ENCODE measurements at places on chromosomes 1 and 21.

DNA sequence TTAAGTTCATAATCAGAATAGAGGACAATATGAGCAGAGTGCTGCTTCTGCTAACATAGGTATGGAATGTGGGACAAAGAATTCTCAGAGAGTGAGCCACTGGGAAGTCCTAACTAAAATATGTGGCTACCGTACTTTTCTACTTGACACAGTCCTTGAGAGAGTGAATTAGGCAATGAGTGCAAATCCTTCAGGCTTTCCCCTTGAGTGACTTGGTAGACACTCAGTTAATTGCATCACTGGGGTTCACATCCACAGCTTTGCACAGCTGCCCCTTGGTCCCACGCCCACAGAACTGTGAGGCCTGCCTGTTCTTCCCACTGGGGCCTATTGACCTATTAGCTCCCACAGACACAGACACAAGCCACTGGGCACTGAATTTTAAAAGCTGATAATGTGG, 40.5 kb upstream of the PAXBP1 start:
- no peak for DNase-seq

DNA sequence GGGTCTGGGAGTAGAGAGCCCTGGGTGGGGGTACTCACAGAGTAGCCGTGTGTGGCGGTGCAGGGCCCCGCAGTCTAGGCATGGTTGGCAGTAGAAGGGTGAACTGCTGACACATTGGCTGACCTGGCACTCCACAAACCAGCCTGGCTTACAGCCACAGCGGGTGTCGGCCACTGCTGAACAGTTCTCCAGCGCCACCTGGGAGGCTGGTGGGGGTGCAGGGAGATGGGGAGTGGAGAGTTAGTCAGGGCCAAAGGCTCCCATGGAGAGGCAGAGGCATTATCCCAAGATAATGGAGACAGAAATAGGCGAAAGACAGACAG, 1.5 kb downstream of the TNFRSF25 start:
- DNase-seq, result peak; percentile 59

GRCh38 chr1:204136814-204137213, 15.0 kb downstream of the ETNK2 start:
- DNase-seq, result no peak

DNA sequence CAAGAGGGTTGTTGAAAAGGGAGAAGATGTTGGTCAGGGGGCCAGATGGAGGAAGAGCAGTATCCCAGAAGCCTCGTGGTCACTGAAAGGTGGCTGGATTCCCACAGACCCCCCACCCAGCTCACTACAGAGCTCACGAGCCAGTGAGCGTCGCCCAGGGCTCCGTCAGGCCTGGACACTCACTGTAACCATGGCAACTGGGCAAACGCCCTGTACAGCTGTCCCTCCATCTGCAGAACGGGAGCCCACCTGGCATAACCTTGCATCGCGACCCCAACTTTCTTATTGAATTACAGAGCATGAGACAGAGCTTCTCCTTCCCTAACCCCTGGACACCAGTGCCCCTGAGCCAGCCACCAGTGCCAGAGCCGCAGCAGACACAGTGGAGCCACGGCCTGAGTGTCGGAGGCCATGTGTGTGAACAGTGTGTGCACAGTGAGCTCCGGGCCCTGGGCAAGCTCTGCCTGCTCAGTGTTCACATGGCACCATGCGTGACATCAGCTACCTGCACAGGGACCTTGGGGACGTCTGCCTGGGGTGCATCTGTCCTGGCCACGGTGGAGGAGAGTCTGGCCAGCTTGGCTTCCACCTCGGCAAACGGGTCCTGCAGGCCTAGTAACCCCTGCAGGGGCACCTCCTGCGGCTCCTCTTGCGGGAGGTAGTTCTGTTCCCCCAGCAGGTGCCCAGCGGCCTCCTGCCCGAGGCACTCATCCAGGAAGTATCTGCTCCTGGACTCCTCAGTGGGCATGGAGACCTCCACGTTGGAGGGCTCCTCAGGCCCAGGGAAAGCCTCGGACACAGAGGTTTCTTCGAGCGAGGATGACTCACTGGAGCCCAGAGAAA, 25.9 kb upstream of the DDOST start:
- DNase-seq, result no peak

DNA sequence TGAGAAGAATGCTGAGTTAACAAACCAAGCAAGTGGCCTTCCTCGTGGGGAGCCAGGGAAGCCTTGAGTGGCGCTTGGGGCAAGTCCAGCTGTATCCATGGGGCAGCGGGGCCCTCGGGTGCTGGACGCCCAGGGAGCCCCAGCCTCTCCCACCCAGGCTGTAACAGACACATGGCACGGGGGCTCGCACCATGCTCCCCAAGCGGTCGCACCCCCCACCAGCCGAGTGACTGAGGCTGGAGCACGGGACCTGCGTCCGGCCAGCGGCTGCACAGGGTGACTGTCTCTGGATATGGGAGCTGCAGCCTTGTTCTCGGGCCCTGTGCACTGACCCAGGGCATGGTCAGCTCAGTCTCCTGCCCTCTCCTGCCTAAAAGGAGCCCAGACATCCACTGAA, 53.9 kb upstream of the ACTRT2 start:
- DNase-seq, result no peak

DNA sequence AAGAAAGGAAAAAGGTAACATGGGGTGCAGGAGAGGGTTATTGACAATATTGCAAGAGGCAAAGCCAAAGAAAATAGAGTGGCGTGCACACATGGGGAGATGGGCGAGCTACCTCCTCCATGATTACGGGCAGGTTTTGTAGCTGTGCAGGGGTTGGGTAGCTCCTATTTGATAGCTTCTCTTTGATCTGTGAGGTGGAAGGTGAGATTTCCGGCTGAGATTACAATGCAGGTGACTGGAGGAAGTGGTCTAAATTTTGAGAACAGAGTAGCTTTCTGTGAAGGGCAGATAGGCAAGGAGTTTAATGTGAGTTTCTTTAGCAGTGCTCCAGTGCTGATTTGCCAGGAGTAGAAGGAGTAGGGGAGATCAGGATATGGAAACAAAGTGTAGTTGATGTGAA, 263.4 kb downstream of the PLA2G4A start:
- peak; percentile 44 for DNase-seq

GRCh38 chr1:225847610-225848009, 34.6 kb downstream of the TMEM63A start:
- DNase-seq, result no peak

GRCh38 chr1:44853201-44853600, 10.1 kb upstream of the PTCH2 start:
- DNase-seq, result no peak

DNA sequence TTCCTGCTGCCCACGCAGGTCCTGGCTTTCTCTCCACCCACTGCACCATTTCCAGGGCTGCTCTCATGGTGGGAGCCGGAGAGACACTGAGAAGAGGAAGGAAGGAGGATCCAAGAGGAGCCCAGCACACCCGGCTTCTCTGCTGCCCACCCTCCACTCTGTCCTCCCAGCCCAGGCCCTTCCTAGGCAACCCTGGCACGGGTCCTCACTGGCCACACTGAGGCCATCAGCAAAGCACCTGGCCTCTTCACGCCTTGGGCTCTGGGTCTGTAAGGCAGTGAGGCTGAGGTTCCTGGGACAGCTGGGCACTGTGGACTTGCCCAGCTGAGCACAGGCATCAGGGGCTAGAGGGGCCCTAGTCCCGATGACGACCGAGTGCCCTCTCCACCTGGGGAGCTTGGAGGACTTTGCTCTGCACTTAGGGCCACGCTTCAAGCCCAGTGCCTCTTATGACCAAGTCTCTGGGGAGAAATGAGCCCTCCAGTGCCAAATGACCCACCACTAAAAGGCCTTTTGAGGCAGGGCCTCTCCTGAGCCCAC, 43.1 kb downstream of the PDE9A start:
- DNase-seq, result no peak

GRCh38 chr1:201648066-201648906, 109.4 kb downstream of the NAV1 start:
- no peak for DNase-seq

DNA sequence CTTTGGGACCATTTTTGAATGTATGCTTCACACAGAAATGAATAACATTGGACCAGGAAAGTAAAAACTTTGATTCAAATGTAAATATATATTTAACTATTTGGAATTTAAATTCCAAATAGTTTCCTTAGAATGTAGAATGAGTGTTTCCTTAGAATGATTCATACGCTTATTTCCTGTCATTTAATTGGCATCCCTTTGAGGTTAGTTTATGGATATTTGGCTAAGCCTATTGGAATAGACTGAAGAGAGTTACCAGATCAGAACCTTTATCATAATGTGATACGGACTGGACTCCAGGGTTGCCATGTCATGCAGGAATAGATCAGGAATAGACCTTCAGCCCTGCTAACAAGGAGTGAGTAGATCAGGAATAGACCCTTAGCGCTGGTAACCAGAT, 133.1 kb downstream of the TNNI3K start:
- DNase-seq, result no peak

GRCh38 chr1:246417152-246417812, 89.8 kb downstream of the SMYD3 start:
- no peak for DNase-seq

GRCh38 chr1:68617942-68618341, 121.1 kb upstream of the DEPDC1 start:
- no peak for DNase-seq

DNA sequence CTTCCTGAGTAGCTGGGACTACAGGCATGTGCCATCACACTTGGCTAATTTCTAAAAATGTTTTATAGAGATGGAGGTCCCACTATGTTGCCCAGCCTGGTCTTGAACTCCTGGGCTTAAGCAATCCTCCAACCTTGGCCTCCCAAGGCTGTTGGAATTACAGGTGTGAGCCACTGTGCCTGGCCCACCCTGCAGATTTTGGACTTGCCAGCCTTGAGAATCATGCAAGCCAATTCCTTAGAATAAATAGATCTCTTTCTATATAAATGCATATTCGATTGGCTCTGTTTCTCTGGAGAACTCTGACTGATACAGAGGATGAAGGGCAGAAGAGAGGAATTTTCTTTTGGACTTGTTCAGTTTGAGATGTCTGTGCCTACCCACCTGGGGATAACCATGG, 6.7 kb downstream of the CLDN14 start:
- no peak for DNase-seq

- DNase-seq, result no peak
Observed at GRCh38 chr1:21245688-21246229, 44.5 kb downstream of the ECE1 start.

GRCh38 chr1:248695451-248696132, 7.0 kb downstream of the OR14I1 start:
- DNase-seq, result no peak

DNA sequence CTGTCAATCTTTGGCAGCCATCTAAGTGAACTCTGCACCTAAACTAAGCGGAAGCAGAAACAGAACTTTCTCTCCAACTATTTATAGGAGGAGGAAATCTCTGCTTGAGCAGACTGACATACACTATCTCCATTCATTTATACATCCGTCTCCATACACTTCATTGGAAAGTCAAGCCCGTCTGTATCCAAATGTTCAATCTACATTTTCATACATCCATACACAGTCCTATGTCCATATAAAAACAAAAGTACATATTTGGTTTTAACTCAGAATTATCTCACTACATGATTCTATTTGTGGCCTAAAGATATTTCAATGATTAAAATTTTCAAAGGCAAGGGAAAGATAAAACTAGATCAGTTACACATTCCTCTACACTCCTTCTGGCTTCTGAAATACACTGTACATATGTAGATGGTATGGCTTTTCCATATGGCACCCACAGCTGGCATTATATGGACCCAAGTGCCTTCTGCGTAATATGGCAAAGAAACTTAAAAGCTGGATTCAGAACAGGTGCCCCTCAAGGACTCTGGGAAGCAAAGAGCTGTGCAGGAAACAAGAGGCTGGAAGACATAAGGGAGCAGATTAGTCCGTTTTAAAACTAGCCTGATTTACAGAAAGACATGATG, 35.5 kb downstream of the ILDR2 start:
- DNase-seq, result no peak

DNA sequence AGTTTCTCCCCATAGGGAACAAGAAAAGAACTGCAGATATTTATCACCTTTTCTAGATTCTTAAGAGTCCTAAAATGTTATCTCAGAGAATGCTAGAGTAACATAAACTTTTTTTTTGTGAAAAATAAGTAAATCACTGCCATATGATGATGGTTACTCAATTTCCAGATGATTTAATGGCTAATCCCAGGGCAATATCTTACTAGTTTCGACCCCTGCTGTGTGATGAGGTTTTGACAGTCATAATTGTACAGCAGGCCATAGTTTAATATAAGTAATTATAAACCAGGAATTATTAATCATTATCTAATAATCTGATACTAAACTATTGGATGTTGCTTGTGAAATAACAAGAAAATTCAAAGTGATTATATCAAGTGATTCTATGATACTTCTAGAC, 210.6 kb downstream of the HLX start:
- no peak for DNase-seq

DNA sequence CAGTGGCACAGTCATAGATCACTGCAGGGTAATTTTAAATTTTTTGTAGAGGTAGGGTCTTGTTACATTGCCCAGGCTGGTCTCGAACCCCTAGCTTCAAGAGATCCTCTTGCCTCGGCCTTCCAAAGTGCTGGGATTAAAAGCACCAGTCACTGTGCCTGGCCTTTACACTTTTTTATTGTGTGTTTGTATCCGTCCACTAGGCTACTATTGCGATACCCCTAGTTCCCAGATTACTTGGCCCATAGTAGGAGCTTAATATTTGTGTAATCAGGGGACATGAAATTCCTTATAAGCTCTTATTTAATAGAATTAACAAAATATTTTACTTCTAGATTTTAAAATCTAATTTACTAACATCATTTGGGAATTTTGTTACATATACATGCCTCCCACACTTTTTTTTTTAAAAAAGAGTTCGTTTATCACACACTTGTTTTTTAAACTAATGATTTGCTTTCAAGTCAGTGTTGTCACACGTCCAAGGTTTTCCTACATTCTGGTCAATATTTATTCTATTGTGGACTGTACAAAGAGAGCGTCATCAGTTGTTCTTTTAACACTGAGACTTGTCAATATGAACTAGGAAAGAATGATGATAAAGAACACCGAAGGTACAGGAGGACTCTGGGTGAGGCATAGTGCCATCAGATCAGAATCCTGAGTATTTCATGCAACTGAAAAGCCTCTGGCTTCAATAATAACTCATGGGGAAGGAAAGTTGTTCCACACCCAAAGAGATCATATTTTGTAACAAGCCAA, 63.7 kb downstream of the LEPR start:
- DNase-seq, result no peak

DNA sequence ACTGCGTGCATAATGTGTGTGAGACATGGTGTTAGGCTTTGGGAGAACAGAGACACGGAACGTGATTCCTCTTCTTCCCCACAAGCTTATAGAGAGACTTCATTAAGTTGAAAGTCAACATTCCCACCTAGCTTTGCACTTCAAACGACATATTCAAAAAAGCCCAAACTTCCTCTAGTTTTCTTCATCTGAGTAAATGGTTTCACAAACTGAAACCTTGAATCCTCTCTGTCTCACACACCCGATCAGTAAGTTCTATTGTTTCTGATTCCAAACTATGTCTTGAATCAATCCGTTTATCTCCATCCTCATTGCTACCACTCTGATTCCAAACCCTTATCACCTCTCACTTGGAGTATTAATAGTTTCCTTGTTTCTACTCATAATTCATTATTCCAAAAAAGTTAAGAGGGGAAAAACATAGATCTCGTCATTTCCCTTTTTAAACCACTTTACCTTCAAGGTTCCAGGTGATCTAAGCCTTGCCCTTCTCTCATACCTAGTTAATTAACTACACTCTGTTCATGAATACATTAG, 1.6 kb upstream of the METTL18 start:
- no peak for DNase-seq
